ENCODE measurements at places on chromosomes 3 and 15. TPM values are rescaled to one million over a fixed set of nuclear protein-coding genes. Genes with fewer than 3 reads are reported as not detected.

- DNase-seq, result no peak
- H3K27ac ChIP-seq, result peak overlapping the region; percentile 71
- no peaks in the 10 kb centered on the region for H3K36me3 ChIP-seq
- peaks cover 57% of the 10 kb centered on the region for H3K4me1 ChIP-seq
These were observed 34.2 kb downstream of the KAT2B start for GRCh38 chr3:20074226-20075063.

- H3K27me3 ChIP-seq, result no peaks in the 10 kb centered on the region
- no peaks in the 10 kb centered on the region for H3K36me3 ChIP-seq
- H3K4me3 ChIP-seq, result no peak overlapping the region
- peaks cover 56% of the 10 kb centered on the region for H3K4me1 ChIP-seq
- H3K27ac ChIP-seq, result no peak overlapping the region
These were observed 86.2 kb downstream of the MITF start for GRCh38 chr3:69825446-69825845.

DNA sequence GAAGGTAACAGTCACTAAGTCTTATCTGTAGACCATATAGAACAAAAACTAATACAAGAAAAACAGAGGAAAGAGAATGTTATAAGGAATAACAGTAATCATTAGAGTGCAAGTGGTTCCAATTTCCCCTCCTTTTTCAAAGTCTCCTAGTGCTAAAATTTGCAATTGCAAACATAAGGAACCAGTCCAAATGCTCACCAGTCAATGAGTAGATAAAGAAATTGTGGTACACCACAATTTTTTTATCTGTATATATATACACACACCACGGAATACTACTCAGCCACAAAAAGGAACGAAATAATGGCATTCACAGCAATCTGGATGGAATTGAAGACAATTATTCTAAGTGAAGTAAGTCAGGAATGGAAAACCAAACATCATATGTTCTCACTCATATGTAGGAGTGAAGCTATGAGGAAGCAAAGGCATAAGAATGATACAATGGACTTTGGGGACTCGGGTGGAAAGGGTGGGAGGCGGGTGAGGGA, 38.9 kb upstream of the RSL24D1 start:
- no peak overlapping the region for H3K4me3 ChIP-seq
- H3K27ac ChIP-seq, result no peak overlapping the region
- H3K36me3 ChIP-seq, result no peaks in the 10 kb centered on the region
- peaks cover 6% of the 10 kb centered on the region for H3K4me1 ChIP-seq

GRCh38 chr3:172153335-172153861, 114.0 kb downstream of the FNDC3B start:
- peaks cover 70% of the 10 kb centered on the region for H3K4me1 ChIP-seq
- H3K4me3 ChIP-seq, result peak overlapping the region; percentile 18
- H3K27ac ChIP-seq, result peak overlapping the region; percentile 89
- no peaks in the 10 kb centered on the region for H3K27me3 ChIP-seq
- DNase-seq, result peak; percentile 88

DNA sequence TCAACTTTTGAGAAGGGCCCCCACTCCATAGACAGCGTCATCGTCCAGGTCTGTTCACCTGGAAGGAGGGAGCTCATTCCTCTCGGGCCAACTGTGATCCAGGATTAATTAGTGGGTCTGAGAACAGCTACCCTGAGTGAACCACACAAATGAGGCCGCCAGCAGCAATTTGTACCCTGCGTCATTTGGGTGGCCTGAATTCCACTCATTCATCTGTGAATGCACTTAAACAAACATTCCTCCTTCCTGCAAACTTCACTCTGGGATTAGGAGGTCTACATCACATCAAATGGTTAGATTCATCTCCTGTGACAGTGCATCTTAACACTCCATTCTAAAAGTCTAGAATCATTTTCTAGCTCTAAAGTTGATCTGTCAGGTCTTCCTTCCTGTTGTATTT, 201.8 kb downstream of the GABRG3 start:
- H3K4me1 ChIP-seq, result no peaks in the 10 kb centered on the region
- no peaks in the 10 kb centered on the region for H3K36me3 ChIP-seq
- no peaks in the 10 kb centered on the region for H3K27me3 ChIP-seq

- H3K36me3 ChIP-seq, result peaks cover 6% of the 10 kb centered on the region
- peak overlapping the region; percentile 81 for H3K27ac ChIP-seq
- no peaks in the 10 kb centered on the region for H3K27me3 ChIP-seq
- H3K4me1 ChIP-seq, result peaks cover 78% of the 10 kb centered on the region
- no peak for DNase-seq
- no peak overlapping the region for H3K4me3 ChIP-seq
These were observed 80.3 kb downstream of the TM4SF4 start for GRCh38 chr3:149554826-149555225.

GRCh38 chr3:57227930-57228751, 612 bp downstream of the APPL1 start:
- no peaks in the 10 kb centered on the region for H3K36me3 ChIP-seq
- H3K4me1 ChIP-seq, result peaks cover 37% of the 10 kb centered on the region
- peak overlapping the region; percentile 80 for H3K4me3 ChIP-seq
- peak overlapping the region; percentile 96 for H3K27ac ChIP-seq
- no peaks in the 10 kb centered on the region for H3K27me3 ChIP-seq
- DNase-seq, result peak; percentile 43

DNA sequence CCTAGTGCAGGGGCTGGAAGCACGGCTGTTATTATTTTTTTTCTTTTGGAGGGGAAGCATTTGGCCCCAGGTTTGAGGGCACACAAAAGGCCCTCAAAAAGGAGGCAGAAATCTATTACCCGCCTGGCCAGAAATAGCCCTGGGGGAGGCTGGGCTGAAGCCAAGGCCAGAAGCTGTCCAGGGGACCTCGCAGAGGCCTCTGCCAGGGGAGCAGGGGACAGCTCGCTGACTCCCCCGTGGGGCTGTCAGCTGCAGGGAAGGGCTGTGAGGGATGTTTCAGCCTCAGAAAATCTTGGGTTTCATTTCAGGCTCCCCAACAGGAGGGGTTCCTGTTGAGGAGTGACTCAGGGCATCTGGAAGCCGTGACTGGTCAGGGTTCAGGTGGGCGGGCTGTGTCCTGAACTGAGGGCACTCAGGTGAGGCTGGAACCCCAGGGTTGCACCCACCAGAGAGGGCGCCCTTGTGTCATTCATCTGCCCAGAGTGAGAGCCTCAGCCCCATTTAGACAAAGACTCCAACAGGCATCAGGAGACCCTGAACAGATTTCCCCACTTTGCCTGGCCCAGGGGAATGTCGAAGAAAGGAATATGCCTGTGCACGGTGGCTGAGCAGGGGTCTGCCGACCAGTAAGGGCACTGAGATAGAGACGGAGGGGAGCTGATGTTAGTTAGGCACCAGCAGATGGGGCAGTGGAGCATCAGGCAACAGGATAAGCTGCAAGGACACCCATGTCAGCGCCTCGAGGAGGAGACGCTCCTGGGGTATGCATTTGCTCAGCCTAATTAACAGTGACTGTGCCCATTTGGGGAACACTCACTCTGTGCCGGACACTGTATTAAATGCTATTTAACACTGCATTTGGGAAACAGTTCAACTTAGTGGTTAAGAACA, 43.5 kb upstream of the SLC6A11 start:
- H3K27ac ChIP-seq, result no peak overlapping the region
- peaks cover 93% of the 10 kb centered on the region for H3K27me3 ChIP-seq
- no peaks in the 10 kb centered on the region for H3K36me3 ChIP-seq
- no peak overlapping the region for H3K4me3 ChIP-seq

GRCh38 chr3:192848371-192849233, 69.1 kb downstream of the MB21D2 start:
- peaks cover 30% of the 10 kb centered on the region for H3K4me1 ChIP-seq
- no peak overlapping the region for H3K27ac ChIP-seq
- H3K4me3 ChIP-seq, result no peak overlapping the region
- no peak for DNase-seq
- H3K27me3 ChIP-seq, result no peaks in the 10 kb centered on the region
- no peaks in the 10 kb centered on the region for H3K36me3 ChIP-seq

- peaks cover 6% of the 10 kb centered on the region for H3K4me1 ChIP-seq
These were observed 84.2 kb downstream of the TMCC1 start for GRCh38 chr3:129809297-129809696.

DNA sequence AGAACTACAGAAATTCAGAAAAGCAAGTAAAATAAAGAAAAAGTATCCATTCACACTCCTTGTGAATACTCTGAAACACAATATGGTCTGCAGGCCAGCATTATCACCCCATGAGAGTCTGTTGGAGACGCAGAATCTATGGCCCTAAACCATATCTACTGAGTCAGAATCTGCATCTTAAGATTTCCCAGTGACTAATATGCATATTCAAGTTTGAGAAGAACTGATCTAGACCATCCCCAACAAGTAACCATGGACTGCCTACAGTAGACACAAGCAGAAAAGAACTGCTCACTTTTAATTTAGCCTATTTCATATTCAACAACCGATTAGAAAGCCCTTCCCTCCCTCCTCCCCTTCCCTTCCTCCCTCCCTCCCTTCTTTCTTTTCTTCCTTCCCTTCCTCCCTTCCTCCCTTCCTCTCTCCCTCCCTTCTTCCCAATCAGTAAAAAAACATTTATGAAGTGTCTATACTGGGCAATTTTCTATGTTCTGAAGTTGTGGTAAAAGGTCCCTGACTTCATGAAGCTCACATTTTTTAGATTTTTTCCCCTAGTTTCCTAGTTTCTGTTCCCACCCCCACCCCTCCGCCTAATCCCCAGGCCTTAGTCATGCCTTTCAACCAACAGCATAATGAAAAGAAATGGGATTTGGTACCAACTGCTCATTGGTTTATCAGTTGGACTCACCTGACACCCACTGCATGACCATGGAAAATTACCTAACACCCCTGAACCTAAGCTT, 125.2 kb downstream of the CNTN3 start:
- H3K36me3 ChIP-seq, result no peaks in the 10 kb centered on the region
- no peak overlapping the region for H3K4me3 ChIP-seq
- H3K27me3 ChIP-seq, result no peaks in the 10 kb centered on the region
- H3K27ac ChIP-seq, result no peak overlapping the region
- no peaks in the 10 kb centered on the region for H3K4me1 ChIP-seq

GRCh38 chr3:51717446-51717845, 10.6 kb downstream of the GRM2 start:
- no peaks in the 10 kb centered on the region for H3K4me1 ChIP-seq
- H3K27me3 ChIP-seq, result no peaks in the 10 kb centered on the region
- no peak for DNase-seq
- no peaks in the 10 kb centered on the region for H3K36me3 ChIP-seq
- H3K4me3 ChIP-seq, result no peak overlapping the region

GRCh38 chr15:45307230-45307924, 55.3 kb downstream of the SLC28A2 start:
- peak overlapping the region; percentile 22 for H3K27ac ChIP-seq
- peaks cover 7% of the 10 kb centered on the region for H3K27me3 ChIP-seq
- peaks cover 4% of the 10 kb centered on the region for H3K4me1 ChIP-seq
- no peak for DNase-seq
- H3K36me3 ChIP-seq, result no peaks in the 10 kb centered on the region

DNA sequence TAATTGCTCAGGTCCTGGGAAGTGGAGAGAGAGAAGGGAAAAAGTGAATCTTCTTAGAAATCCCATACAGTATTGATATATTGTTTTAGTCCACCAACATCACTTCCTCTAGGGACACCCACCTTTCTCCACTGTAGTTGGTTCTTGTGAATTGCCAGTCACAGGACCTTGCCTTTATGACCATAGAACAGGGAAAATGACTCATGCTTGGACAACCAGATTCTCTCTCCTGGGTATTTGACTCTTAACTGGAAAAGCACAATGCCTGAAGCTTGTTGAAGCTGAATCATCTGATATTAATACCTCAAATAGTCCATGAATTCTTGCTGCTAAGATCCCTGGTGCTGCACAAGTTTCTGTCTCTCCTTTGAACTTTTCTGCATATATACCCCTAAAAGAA, 32.5 kb upstream of the DCLK3 start:
- no peak for DNase-seq
- no peaks in the 10 kb centered on the region for H3K4me1 ChIP-seq
- H3K36me3 ChIP-seq, result no peaks in the 10 kb centered on the region
- no peak overlapping the region for H3K27ac ChIP-seq

DNA sequence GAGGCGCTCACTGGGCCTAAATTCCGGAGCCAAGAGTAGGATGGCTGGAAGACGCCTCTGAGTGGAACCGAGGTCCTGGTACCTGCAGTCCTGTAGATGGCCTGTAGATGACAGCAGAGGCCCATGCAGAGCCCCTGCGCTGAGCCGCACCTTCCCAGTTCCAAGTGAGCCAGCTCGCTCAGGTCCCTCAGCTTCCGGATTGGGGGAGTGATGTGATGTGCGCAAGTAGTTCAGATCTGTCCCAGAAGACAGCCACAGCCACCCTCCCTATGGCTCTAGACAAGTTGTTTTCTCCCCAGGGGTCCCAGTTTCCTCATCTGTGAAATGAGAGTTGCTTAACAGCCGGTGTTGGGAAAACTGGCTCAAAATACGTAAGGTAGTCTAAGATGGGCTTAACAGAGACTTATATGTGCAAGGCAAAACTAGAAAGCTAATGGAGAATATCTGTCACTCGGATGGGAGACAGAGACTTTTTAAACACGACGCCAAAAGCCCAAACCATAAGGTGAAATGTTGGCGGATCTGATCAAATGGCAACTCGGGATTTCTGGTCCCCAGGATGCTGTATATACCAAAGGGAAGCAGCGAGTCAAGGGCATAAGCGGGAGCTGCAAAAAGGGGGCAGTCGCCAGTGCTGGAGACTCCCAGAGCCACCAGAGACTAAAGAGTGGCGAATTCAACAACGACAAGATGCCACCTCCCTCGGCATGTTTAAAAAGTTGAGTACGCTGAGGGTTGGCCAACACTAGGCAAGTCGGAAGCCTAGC, 765 bp upstream of the MAPKAPK3 start:
- H3K27ac ChIP-seq, result peak overlapping the region; percentile 98
- peaks cover 75% of the 10 kb centered on the region for H3K4me1 ChIP-seq
- no peaks in the 10 kb centered on the region for H3K36me3 ChIP-seq

DNA sequence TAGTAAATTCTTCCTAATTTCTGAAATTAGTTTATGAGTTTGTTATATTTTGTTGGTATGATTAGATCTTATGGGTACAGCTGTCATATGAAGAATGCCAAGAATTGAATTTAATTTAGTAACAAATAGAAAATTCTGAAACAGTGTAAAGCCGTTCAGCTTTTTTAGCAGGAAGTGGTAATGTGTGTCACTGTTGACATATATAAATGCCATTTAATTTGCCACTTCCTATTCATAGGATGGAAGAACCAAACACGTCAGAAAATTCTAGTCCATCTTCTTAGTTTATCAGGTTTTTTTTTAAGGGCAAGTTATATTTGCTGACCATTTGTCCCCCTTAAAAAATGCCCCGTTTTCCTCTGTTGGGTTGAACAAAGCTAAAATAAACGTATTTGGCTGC, 43.0 kb downstream of the RAB8B start:
- no peaks in the 10 kb centered on the region for H3K36me3 ChIP-seq
- no peaks in the 10 kb centered on the region for H3K27me3 ChIP-seq
- H3K27ac ChIP-seq, result peak overlapping the region; percentile 2
- no peak for DNase-seq

- H3K36me3 ChIP-seq, result no peaks in the 10 kb centered on the region
- H3K4me3 ChIP-seq, result no peak overlapping the region
- H3K4me1 ChIP-seq, result peaks cover 18% of the 10 kb centered on the region
- peaks cover 12% of the 10 kb centered on the region for H3K27me3 ChIP-seq
These were observed 38.1 kb upstream of the IQSEC1 start for GRCh38 chr3:13111173-13111872.

GRCh38 chr3:126606001-126606400, 47.3 kb upstream of the C3orf22 start:
- H3K27ac ChIP-seq, result no peak overlapping the region
- no peak overlapping the region for H3K4me3 ChIP-seq
- H3K27me3 ChIP-seq, result no peaks in the 10 kb centered on the region
- H3K36me3 ChIP-seq, result peaks cover 47% of the 10 kb centered on the region
- H3K4me1 ChIP-seq, result peaks cover 12% of the 10 kb centered on the region

BCHE gene
- 2.3 TPM for total RNA-seq

NEK10 gene
- total RNA-seq, result 11.5 TPM

GHSR gene
- not detected for total RNA-seq

ZSCAN29 gene
- total RNA-seq, result 11.2 TPM

STAB1 gene
- total RNA-seq, result 67.2 TPM

REC114 gene
- total RNA-seq, result 1.4 TPM

All from left ventricle myocardium inferior (tissue), 1 donor.